MCF 10A (cell line): ENCODE measurements at places on chromosomes 6 and 20. TPM values are rescaled to one million over a fixed set of nuclear protein-coding genes. Genes with fewer than 3 reads are reported as not detected.
A peak's percentile ranks its signal among the peaks of the same experiment; 100 is the strongest.

DNA sequence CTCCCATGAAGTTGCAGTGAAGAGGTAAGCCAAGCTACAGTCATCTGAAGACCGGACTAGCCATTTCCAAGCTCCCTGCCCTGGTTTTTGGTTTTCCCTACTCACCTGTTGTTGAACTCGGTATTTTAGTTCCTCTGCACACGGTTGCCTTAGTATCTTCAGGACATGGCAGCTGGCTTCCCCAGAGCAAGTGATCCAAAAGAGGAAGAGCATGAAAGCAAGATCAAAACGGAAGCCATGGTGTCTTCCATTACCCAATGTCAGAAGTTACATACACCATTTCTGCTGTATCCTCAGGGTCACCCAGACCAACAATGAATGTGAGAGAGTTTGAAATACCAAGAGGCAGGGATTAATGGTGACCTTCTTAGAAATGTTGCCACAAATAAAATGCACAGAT, 276.6 kb upstream of the CNR1 start:
- H3K27ac ChIP-seq: no peak overlapping the region
- DNase-seq: no peak
- H3K4me1 ChIP-seq: no peaks in the 10 kb centered on the region
- no peaks in the 10 kb centered on the region for H3K36me3 ChIP-seq
- no peaks in the 10 kb centered on the region for H3K27me3 ChIP-seq
- no peak overlapping the region for H3K4me3 ChIP-seq

DNA sequence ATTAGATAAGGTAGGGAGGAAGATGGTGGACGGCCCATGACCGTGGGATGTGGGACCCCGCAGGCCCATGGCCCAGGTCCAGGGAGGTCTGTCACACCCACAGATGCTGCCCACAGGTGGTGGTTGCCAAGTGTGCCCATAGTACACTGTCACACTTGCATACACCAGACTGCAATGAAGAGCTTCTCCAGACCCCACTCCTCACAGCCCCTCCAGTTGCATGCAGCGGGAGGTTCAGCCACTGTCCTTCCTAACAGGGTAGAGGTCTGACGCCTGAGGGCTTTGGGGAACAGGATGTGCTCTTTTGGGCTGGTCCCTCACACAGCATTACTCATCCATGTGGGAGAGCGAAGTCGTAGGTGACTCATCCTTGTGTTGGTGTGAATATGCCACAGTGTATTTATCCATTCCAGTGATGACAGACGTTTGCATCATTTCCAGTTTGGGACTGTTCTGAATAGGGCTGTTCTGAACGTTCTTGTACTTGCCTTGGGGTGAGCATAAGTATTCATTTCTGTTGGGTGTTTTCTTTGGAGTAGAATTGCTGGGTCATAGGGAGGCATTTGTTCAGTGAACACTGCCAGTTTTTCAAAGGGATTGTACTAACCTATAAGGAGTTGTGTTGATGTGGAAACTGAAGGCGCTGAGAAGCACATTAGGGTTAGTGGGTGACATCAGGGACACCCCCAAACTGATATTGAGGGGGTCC, 10.1 kb upstream of the PYGB start:
- no peaks in the 10 kb centered on the region for H3K27me3 ChIP-seq
- H3K4me1 ChIP-seq: peaks cover 62% of the 10 kb centered on the region
- H3K36me3 ChIP-seq: no peaks in the 10 kb centered on the region
- peak; percentile 100 for DNase-seq
- H3K4me3 ChIP-seq: peak overlapping the region; percentile 49
- peak overlapping the region; percentile 93 for H3K27ac ChIP-seq

DNA sequence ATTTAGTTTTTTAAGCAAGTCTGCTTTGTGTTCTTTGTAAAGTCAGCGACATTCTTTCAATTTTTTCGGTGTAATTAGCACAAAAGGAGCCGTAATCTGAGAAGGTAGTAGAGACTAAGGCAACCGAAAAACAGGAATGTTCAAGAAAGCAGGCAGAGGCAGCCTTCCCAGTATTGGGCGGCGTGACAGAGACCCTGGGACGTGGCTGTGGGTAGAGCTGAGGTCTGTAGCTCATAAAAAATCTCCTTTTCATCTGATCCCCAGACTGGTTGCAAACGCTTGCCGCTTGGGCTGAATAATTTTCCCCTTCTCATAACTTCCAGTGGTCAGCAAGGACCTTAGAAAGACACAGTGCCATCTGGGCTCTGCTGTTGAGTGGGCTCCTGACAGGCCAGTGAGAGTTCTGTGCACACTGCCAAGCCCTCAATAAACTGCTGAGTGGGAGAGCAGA, 30.8 kb downstream of the GNAS start:
- H3K27ac ChIP-seq: no peak overlapping the region
- peaks cover 10% of the 10 kb centered on the region for H3K36me3 ChIP-seq
- H3K4me3 ChIP-seq: no peak overlapping the region
- H3K27me3 ChIP-seq: peaks cover 20% of the 10 kb centered on the region
- DNase-seq: no peak
- H3K4me1 ChIP-seq: no peaks in the 10 kb centered on the region

DNA sequence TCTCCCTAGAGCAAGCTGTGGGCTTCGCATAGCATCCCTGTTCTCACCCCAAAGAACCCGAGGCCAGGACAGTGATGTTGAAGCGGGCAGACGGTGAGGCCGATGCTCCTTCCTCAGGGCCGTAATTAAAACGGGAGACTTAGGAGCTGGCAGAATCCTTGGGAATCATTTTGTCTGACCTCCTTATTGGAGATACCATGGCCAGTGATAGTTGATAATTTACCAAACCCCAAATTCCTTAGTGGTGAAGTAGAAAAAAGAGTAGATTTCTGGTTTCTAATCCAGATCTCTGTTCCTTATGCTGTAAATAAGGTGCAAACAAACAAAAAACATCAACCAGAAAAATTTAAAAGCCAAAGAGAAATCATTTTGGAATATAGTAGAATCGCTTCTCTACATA, 361.1 kb upstream of the AGPAT4 start:
- DNase-seq: no peak

- DNase-seq: peak; percentile 52
- peaks cover 16% of the 10 kb centered on the region for H3K4me1 ChIP-seq
- no peak overlapping the region for H3K27ac ChIP-seq
- no peak overlapping the region for H3K4me3 ChIP-seq
These were observed 39.1 kb downstream of the NRN1 start for GRCh38 chr6:5967594-5967993.

GRCh38 chr6:47335466-47335865, 25.8 kb upstream of the TNFRSF21 start:
- no peak overlapping the region for H3K27ac ChIP-seq
- no peak for DNase-seq
- no peaks in the 10 kb centered on the region for H3K4me1 ChIP-seq

DNA sequence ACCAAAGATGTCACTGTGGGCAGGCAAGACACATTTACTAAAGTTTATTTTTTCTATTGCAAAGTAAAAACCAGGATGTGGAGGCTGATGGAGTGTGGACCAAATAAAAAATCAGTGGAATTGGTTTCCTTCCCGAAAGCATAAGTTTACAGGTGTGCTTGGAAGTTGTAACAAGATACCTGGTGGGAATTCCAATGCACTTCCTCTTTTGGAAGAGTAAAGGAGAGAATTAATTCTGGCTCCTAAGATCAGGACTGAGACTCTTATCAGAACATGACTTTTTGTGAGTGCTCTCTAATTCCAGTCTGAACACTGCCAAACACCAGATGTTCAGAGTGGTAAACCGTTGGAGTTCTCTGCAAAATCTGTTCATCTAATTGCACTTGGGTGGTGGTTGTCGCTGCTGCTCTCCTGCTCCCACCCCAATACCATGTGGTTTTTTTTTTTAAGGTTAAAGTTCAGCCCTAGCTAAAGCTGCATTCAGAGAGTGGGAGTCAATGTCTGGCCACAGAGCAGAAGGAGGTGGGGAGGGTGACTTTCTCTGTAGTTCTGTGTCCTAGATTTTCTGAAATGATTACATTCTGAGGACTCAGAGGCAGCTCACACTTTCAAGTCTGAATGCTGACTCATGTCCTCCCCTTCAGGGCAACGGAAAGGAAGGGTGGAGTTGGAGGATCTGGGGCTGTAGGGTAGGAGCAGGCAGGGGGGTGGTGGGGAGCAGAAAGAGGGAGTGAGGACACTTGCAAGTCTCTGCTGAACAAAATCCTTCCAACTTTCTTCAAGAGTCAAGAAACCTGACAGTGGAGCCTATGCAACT, 275.8 kb upstream of the PRDM1 start:
- DNase-seq: peak; percentile 91
- H3K36me3 ChIP-seq: no peaks in the 10 kb centered on the region
- H3K4me3 ChIP-seq: peak overlapping the region; percentile 7

GRCh38 chr20:9576695-9577094, 62.3 kb downstream of the LAMP5 start:
- DNase-seq: no peak
- no peak overlapping the region for H3K4me3 ChIP-seq

DNA sequence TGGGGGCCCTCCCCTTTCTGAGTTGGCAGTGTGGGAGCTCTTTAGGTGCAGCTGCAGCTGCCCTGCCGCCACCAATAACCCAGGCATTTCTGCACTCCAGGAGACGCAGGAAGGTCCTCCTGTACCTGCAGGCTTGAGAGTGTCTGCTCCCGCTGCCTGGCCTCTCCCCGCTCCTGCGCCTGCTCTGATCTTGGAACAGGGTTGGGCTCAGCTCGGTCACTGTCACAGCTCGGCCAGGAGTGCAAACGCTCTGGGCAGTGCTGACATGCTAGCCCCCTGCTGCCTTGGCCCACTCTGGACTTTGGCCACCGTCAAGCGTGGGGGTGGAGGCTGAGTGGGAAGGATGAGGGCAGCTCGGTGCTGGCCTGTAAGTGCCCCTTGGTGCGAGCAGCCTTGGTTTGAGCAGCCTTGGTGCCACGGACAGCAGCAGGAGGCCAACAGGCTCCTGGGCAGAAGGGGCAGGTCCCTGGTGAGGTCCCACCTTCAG, 738.1 kb upstream of the GJE1 start:
- H3K36me3 ChIP-seq: no peaks in the 10 kb centered on the region
- H3K4me1 ChIP-seq: no peaks in the 10 kb centered on the region
- H3K27ac ChIP-seq: no peak overlapping the region
- no peak overlapping the region for H3K4me3 ChIP-seq
- H3K27me3 ChIP-seq: no peaks in the 10 kb centered on the region

DNA sequence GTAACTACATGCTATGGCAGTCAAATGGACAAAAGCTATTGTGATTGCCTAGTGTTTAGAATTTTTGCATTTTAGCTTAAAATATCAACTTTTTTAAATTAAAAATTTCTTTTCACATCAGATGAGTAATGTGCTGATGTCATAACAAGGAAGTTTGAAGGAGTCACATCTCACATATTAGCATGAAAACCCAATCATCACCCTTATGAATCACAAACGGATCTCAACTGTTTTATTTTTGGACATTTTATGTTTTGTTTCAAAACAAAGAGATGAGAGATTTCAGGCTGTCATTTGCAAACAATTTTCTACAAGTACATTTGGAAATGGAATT, 53.6 kb upstream of the TRERF1 start:
- H3K27me3 ChIP-seq: no peaks in the 10 kb centered on the region
- peak; percentile 57 for DNase-seq
- no peak overlapping the region for H3K4me3 ChIP-seq
- H3K4me1 ChIP-seq: no peaks in the 10 kb centered on the region
- H3K36me3 ChIP-seq: no peaks in the 10 kb centered on the region

DNA sequence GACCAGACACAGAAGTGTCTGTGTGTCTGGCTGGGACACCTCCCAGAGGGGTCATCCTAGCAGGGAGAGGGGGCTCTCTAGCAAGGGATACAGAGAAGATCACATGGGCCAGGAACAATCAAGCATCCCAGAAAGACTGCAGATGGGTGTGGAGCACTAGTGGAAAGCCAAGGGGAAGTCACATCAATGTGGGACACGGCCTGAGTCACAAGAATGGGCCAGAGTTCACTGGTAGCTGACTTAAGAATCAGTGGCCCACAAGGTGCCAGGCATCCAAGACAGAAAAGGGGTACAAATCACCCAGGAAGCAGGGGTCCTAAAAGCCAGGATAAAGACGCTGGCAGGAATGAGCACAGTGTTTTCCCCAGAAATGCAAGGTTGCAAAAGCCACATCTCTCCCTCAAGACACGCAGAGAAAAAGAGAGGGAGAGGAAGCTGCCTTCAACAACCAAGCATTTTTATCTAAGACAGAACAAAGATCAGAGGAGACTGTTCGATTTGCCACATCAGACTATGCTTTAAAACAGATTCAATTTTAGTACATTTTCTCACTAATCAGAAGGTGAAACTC, 113.6 kb upstream of the DST start:
- no peak overlapping the region for H3K4me3 ChIP-seq
- no peaks in the 10 kb centered on the region for H3K36me3 ChIP-seq
- H3K4me1 ChIP-seq: peaks cover 27% of the 10 kb centered on the region
- DNase-seq: no peak
- peak overlapping the region; percentile 13 for H3K27ac ChIP-seq
- no peaks in the 10 kb centered on the region for H3K27me3 ChIP-seq

DNA sequence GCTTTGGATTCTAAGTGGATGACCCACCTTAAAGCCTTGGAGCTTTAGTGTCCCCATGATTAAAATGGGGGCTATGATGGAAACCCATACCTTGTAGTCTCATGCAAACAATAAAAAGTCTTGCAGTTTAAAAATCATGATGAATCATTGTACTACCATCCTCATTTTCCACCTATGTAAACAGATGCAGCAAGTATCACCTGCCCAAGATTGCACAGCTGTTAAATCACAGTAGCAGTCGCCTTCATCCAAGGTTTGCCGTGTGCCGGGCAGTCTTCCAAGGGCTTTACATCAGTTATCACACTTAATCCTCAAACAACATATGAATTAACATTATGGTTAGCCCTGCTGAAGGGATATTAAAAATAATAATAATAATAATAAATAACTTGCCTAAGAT, 210.3 kb downstream of the FOXA2 start:
- peaks cover 46% of the 10 kb centered on the region for H3K4me1 ChIP-seq
- DNase-seq: peak; percentile 67
- peak overlapping the region; percentile 93 for H3K27ac ChIP-seq
- no peaks in the 10 kb centered on the region for H3K27me3 ChIP-seq

GRCh38 chr20:17014217-17014616, 212.6 kb upstream of the PCSK2 start:
- no peaks in the 10 kb centered on the region for H3K36me3 ChIP-seq
- H3K27ac ChIP-seq: no peak overlapping the region
- no peaks in the 10 kb centered on the region for H3K4me1 ChIP-seq
- no peak for DNase-seq
- no peak overlapping the region for H3K4me3 ChIP-seq
- H3K27me3 ChIP-seq: peaks cover 10% of the 10 kb centered on the region

GRCh38 chr6:35231563-35231962, 17.8 kb downstream of the SCUBE3 start:
- no peaks in the 10 kb centered on the region for H3K27me3 ChIP-seq
- H3K4me1 ChIP-seq: peaks cover 10% of the 10 kb centered on the region
- H3K27ac ChIP-seq: no peak overlapping the region
- no peaks in the 10 kb centered on the region for H3K36me3 ChIP-seq

GRCh38 chr6:37614491-37614890, 83.2 kb downstream of the MDGA1 start:
- DNase-seq: no peak
- H3K4me3 ChIP-seq: no peak overlapping the region
- no peak overlapping the region for H3K27ac ChIP-seq
- no peaks in the 10 kb centered on the region for H3K36me3 ChIP-seq
- H3K27me3 ChIP-seq: peaks cover 14% of the 10 kb centered on the region

TSHZ2 gene
- 1.6 and 2.3 TPM in 2 replicates for total RNA-seq

POFUT1 gene
- 43.1 and 43.9 TPM in 2 replicates for total RNA-seq

ULBP1 gene
- total RNA-seq: not detected in 2 replicates

TRIM10 gene
- total RNA-seq: not detected in 2 replicates

ACOT13 gene
- 29.4 and 31.4 TPM in 2 replicates for total RNA-seq
